ENCODE measurements at places on chromosomes 7 and 10.

DNA sequence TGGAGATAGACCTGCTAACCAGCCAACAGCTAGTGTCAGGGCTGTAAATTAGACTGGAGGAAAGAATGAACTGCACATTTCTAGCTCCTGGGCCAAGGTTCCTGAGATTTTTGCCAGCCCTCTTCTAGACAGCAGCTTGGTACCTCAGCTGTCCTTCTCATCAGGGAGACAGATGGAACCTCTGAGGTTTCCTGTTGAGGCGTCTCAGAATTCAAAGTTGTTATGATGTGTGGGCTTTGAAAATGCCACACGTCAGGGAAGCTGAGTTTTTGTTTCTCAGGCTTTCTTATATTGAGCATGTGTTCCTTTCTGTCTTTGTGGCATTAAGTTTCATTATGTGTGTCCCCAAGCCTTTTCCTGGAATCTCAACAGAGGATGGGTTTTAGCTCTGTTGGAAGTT is 736.6 kb downstream of the AUTS2 start:
- no peak for DNase-seq

DNA sequence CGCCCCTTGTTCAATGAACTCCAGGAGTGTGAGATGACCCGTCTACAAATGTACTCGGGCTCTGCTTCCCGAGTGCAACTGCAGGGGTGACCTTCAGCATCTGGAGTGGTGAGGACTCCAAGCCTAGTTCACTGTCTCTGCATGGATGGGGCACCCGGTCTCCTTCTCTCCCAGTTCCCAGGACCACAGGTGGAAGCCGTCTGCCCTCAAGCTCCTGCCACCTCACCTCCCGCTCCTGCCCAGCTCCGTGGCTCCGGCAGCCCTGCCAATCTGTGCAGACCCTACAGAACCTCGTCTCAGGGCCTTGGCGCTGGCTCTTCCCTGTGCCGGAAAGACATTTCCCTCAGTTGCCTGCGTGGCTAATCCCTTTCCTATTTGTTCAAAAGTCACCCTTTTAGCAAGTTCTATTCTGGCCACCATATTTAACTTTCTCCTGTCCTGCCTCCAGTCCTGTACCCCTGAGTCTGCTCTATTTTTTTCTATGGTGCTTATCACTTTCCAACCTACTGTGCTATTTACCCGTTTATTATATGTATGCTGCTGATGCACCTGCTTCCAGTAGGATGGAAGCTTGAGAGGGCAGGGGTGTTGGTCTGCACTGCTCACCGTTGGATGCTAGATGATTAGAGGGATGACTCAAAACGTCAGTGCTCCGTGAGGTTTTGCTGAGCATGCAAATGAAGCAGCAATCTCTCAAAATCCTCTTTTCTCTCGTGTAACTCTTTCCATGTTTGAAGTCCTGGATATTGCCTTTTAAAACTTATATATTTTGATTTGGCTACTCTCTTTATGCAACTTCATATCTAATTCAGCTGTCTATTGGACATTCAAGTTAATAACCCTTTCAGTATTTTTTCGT is 641.4 kb downstream of the ACTR3B start:
- no peak for DNase-seq

GRCh38 chr7:149773446-149774236 is at the start of gene ZNF467:
Gene ZNF467 (minus strand): TSS chr7:149773588. CDS start chr7:149771032, 2,556 bp downstream.
- DNase-seq = no peak

DNA sequence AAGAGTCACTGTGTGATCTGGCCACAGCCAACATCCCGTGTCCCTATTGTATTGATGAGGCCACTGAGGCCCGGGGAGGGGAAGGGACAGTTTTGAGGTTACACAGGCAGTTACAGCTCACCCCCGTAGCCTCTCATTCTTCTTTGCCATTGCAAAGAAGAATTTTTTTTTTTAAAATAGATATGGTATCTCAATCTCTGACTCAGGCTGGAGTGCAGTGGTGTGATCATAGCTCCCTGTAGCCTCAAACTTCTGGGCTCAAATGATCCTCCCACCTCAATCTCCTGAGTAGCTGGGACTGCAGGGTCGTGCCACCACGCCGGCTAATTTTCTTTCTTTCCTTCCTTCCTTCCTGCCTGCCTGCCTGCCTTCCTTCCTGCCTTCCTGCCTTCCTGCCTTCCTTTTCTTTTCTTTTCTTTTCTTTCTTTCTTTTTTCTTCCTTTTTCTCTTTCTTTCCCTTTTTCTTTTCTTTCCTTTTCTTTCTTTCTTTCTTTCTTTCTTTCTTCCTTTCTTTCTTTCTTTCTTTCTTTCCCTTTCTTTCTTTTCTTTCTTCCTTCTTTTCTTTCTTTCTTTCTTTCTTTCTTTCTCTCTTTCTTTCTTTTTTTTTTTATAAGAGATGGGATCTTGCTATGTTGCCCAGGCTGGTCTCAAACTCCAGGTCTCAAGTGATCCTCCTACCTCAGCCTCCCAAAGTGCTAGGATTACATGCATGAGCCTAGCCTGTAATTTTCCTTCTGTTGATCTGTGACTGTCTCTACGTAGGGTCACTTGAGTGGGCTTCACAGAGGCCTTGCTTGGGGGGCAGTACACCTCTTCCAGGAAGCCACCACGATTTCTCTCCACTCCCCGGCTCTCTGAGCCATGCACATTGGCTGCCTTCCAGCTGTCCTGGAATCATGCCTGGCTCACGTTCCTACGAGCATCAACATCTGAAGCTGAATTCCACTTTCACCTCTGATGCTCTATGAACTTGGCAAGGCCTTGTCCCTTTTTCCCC is 31.3 kb downstream of the TMEM270 start:
- DNase-seq = no peak

GRCh38 chr10:3668966-3669330 is 116.1 kb downstream of the KLF6 start:
- no peak for DNase-seq

- no peak for DNase-seq
Measured at GRCh38 chr7:146826329-146826728, 709.7 kb downstream of the CNTNAP2 start.

DNA sequence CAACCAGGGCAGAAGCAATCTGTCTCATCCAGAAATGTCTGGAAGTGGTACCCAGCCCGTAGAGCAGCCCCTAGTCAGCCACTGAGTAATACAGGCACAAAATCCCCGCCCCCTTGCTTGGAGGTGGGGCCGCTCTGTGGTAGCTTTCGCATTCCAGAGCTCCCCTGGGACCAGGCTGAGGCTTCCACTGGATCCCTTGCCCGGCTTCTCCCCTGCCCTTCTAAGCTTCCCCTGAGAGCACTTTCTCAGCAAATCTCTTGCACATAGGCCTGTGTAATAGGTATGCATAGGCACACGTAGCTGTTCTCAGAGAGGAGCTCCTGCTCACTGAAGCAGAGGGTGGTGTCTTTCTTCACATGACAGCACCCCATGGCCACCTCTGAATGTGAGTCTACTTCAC is 144.2 kb downstream of the BMS1 start:
- DNase-seq = no peak
